ENCODE measurements at places on chromosomes 2 and 18.
A peak's percentile ranks its signal among the peaks of the same experiment; 100 is the strongest.

GRCh38 chr2:149799013-149799705 is 211.6 kb upstream of the MMADHC start:
- no peak for DNase-seq

GRCh38 chr2:110881908-110882307 is 149.5 kb downstream of the ACOXL start:
- no peak for DNase-seq

- DNase-seq = no peak
Observed at GRCh38 chr2:25313711-25314513, 27.8 kb downstream of the DNMT3A start.

DNA sequence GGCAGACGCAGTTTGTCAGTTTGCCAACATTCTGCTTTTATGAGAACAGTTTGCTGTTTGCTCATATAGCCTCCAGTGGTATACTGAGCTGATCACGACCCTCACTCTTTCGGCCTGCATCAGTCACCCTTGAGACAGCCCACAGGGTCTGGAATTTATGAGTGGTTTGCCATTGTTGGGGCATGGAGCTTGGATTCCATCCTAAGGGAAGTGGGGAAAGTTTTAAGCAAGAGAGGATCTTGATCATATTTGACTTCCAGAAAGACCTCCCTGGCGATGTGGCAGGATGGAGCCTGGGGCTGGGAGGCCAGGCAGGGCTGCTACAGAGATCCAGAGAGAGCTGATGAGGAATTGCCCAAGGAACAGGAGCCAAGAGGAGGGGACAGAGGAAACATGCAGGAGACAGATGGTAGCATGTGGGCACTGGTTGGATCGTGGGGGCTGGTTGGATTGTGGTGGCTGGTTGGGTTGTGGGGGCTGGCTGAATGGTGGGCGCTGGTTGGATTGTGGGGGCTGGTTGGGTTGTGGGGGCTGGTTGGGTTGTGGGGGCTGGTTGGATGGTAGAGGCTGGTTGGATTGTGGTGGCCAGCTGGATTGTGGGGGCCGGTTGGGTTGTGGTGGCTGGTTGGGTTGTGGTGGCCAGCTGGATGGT is 27.3 kb upstream of the GPR17 start:
- no peak for DNase-seq

GRCh38 chr2:20141806-20142205 is 83.1 kb downstream of the SDC1 start:
- DNase-seq = no peak

- DNase-seq = no peak
Observed at GRCh38 chr18:9130806-9131205, 5.8 kb upstream of the ANKRD12 start.

GRCh38 chr2:39567507-39567906 is 98.2 kb upstream of the TMEM178A start:
- DNase-seq = no peak

GRCh38 chr2:215830304-215830703 is 183.0 kb downstream of the MREG start:
- no peak for DNase-seq

DNA sequence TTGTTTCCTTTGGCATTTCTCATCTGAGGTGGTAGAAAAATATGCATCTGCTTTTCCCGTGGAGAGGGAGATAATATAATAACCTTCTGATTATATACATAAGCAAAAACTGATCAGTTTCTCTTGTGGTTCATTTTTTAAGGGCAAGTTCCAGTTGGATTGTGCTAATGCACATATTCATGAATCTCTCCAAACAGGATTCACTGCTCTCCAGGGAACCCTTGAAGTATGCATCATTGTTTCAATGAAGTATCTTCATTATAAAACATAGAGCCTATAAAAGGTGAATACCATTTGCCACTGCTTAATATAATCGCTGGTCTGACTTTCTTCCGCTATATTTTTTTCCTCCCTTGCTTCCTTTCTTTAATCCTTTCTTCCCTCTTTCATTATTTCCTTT is 384.7 kb downstream of the FIGN start:
- no peak for DNase-seq

DNA sequence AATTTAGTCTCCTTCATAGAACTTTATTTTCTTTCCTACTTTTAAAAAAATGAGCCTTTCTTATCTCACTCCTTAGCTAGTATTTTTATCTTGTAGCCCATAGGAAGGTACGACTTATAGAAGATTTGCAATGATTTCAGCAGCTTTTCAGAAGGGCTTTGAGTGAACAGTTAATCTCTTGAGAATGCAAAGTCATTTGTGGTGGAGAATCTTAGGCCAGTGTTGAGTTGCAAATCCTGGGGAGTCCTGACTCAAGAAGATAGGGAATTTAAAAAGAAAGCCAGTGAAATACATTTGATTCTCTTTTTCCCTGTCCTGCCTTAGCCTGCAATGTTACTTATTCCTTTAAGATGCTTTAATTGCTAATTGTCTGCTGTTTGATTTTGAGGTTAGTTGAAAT is 33.6 kb downstream of the LYPD6 start:
- DNase-seq = no peak

DNA sequence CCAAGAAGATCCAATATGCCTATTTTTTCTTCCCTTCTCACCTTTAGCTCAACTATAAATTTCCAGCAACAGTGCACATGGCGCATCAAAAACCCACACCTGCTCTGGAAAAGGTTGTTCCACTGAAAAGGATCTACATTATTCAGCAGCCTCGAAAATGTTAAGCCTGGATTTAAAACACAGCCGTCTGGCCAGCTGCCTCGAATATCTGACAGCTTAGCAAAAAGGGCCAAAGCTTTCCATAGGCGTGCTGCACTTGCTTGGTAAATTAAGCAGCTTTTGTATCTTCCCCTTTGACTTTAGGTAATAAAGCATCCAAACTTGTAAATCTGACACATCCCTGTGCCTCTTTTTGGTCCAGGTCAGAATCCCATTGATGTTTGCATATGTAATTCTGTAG is 20.5 kb downstream of the DAPL1 start:
- DNase-seq = no peak

- DNase-seq = no peak
Observed at GRCh38 chr2:106353676-106354075, 114.5 kb downstream of the RGPD3 start.

- no peak for DNase-seq
Observed at GRCh38 chr18:56188529-56189275, 449.7 kb downstream of the TXNL1 start.

- DNase-seq = no peak
Observed at GRCh38 chr2:199485732-199486335, 28.1 kb upstream of the SATB2 start.

GRCh38 chr18:37361335-37362157 is 204.1 kb downstream of the CELF4 start:
- DNase-seq = no peak

DNA sequence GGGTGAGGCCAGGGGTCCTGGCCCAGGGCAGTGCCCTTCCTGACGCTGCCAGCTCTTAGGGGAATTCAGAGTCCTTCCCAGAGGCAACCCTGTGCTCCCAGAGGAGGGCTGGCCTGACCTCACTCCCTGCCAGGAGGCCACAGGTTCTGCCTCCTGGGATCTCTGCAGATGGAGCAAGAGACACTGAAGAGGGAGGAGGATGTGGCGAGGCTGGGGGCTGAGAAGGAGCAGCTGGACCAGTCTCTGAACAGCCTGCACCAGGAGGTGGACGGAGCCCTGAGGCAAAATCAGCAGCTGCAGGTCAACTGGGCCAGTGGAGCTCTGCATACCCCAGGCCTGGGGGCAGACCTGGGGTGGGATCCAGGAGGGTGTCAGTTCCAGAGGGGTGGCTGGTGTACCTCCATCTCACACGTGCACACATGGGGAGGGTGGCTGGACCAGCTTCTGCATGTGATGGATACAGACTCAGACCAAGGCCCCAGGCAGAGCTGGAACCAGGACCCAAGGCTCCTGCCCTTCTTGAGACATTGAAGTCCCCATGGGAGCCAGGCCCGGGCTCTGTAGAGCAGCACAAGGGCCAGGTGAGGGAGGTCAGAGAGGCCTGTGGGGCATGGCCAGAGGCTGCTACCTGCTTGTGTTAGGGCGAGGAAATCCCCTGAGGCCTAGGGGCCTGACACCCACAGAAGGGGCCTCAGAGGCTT is 9.7 kb upstream of the SNED1 start:
- DNase-seq = no peak

GRCh38 chr2:3491716-3492474 is 27.4 kb downstream of the ADI1 start:
- DNase-seq = no peak

GRCh38 chr2:168499500-168499899 is 43.4 kb downstream of the CERS6 start:
- DNase-seq = no peak

GRCh38 chr2:126936219-126936723 is 37.6 kb downstream of the TEX51 start:
- no peak for DNase-seq

DNA sequence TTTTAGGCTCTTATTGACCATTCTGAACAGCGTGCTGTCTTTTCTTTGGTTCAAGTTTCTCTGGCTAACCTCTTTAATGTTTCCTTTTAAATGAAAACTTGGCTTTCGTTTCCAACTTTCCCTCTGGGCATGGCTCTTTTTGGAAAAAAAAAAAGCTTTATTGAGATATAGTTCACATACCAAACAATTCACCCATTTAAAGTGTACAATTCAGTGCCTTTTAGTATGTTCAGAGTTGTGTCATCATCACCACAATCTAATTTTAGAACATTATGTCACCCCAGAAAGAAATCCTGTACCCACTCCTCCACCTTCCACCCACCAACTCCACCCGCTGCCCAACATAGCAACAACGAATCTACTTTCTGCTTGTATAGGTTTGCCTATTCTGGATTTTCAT is 322.4 kb downstream of the ADCYAP1 start:
- no peak for DNase-seq

- DNase-seq = no peak
Observed at GRCh38 chr2:217117523-217117922, 257.7 kb upstream of the TNP1 start.

- DNase-seq = no peak
Observed at GRCh38 chr2:21038403-21039073, 5.3 kb downstream of the APOB start.

- no peak for DNase-seq
Observed at GRCh38 chr18:7890075-7890474, 323.0 kb downstream of the PTPRM start.

GRCh38 chr2:31049916-31050588 is 88.2 kb downstream of the GALNT14 start:
- DNase-seq = no peak

GRCh38 chr2:236117861-236118269 is 50.3 kb downstream of the GBX2 start:
- no peak for DNase-seq

DNA sequence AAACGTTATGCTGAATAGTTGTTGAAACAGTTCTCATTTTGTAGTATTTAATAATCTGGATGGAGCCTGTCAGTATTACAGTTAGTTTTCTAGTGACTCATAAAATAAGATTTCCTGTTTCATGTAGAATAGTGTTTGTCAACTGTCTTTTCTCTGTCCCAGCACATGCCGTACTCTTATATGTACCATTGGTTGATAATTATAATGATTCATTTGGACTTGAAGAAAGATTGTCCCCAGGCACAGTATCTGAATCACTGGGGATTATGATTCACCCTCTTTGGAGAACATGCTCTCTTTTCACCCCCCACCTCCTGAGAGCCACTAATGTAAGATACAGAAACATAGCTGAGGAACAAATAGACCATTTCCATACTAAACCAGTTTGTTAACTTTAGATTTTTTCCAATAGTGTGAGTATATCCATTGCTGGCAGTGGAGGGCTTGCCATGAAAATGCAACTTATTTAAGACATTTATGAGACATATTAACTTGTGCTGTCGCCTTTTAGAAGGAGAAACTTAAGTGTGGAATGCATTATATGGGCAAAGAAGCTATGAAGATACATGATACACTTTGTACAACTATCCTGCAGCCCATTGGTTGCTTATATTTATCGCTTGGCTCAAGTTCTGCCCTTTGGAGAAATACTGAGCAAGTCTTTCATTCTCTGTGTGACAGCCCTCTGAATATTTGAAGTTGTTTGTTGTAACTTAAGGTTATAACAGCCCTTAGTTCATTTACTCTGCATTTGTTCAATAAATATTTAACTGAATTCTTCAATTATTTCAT is 12.4 kb downstream of the COPS8 start:
- no peak for DNase-seq

- no peak for DNase-seq
Observed at GRCh38 chr2:67650291-67651133, 253.4 kb downstream of the ETAA1 start.

- no peak for DNase-seq
Observed at GRCh38 chr2:159564081-159564480, 52.3 kb downstream of the BAZ2B start.

GRCh38 chr2:74499267-74499939 is at the start of gene LBX2:
LBX2 (minus strand) TSS chr2:74499603; CDS start chr2:74499537, 66 bp downstream.
- DNase-seq = no peak

GRCh38 chr2:184357033-184357432 is 241.3 kb upstream of the ZNF804A start:
- no peak for DNase-seq

- DNase-seq = no peak
Observed at GRCh38 chr2:84160453-84160852, 298.6 kb downstream of the SUCLG1 start.

- DNase-seq = peak; percentile 57
Observed at GRCh38 chr2:237427769-237428506, 14.0 kb upstream of the COL6A3 start.

GRCh38 chr2:144512470-144512869 is 7.4 kb downstream of the ZEB2 start:
- DNase-seq = no peak

DNA sequence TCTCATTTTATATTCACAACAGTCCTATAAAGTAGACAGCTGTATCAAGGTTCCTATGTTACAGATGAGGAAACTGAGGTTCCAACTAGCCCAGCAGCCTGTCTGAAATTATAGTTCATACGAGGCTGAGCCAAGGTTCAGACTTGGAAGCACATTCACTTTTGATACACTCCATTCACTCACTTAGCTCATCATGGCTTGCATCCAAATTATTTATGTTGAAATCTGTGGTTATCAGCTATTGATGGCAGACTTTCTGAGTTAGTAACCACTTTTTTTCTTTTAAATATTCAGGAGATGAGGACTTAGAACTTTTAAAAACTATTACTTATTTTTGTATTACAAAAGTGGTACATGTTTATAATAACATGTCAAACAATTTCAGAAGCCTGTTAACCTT is 188.2 kb downstream of the MTX2 start:
- no peak for DNase-seq

DNA sequence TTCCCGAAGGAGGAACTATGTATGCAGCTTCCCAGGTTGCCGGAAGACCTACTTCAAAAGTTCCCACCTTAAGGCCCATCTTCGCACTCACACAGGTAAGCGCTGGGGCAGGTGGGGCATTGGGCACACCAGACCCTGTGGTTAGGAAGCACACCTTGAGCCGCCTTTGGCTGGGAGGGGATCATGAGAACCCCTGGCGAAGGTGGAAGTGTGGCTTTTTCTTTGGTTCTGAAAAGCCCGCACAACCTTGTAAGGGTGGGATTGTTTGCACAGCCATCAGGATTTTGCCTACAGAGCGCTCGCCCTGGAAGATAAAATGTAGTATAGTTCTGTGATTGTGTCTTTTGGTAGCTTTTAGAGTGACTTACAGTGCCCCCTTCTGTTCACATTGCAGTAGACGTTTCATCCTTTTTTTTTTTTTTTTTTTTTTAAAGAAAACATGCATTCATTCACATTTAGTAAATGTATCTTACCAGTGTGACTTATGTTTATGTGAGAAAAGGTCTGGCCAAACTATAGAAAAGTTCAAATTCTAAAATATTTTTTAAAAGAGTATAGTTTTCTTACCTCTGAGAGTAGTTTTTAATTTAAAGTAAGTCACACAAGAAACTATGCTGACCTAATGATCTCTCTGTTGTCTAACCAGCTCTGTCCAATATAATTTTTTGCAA is 5.3 kb downstream of the KLF11 start:
- no peak for DNase-seq

- no peak for DNase-seq
Observed at GRCh38 chr2:240959214-240959940, 39.0 kb upstream of the SNED1 start.
